ENCODE measurements at places on chromosomes 3 and 15.

DNA sequence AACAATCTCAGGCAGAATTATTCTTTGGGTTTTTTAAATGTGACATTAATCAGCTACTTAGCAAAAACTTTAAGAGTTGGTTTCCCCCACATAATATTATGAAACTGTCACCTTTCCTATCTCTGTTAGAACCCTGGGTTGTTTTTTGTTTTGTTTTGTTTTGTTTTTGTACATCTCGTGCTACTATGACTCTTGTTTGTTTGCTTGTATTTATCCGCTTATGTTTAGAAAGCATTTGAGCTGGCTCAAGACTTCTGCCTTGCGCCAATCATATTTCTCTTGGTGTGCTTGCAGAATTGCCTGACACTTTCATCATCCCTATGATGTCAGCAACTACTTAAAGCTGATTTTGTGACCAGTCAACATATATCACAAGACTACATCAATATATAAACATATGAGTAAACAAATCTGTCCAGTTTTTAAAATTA is 116.9 kb downstream of the DCLK3 start:
- no peak for DNase-seq

GRCh38 chr3:86968244-86968932 is 22.6 kb downstream of the VGLL3 start:
- no peak for DNase-seq

DNA sequence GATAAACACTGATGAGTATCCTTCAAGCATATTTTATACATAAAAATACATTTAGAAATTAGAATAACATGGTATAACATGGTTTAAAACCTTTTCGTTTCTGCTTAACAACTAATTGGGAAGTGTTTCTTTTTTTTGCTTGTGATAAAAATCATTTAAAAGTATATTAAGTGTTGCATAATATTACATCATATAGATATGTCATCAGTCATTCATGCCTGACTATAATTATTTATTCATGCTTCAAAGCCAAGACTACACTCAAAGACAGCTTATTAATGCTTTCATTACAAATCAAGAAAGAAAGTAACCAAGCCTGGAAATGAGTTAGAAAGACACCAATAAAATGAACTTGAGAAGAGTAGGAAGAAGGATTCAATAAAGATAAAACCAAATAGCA is 136.6 kb upstream of the TP63 start:
- no peak for DNase-seq

DNA sequence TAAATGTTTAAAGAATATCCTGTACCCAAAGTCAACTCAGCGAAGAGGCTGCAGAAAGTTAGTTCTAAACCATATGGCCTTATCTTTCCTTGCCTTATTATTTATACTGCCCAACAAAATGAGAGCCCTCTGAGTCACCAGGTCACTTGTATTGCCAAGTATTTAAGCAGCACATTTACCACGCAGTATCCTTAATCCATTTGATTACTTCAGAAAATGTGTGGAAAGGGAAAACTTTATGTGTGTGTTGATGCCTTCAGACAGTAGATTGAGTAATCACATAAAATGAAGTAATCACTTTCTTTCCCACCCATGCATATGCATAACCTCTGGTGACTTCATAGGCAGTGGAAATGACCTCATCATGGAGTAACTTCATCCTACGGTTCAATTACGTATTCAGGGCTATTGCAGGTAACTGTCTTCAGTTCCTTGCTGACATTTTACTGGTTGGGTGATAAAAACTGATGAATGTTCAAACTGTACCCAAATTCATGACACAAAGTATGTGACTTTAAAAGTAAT is 7.5 kb upstream of the CADPS start:
- DNase-seq = no peak

DNA sequence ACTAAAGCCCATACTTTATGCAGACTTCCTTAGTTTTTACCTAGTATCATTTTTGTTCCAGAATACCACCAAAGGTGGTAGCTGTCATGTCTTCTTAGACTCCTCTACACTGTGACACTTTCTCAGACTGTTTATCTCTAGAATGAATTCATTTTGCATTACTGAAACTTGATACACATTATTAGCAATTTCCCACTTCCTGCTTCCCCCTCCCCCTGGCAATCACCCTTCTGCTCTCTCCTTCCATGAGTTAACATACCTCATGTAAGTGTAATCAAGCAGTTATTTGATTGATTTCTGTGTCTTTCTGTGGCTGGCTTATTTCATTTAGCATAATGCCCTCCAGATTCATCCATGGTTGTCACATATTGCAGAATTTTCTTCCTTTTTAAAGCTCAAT is 204.9 kb downstream of the STAG1 start:
- DNase-seq = peak; percentile 24

GRCh38 chr15:58302832-58303231 is 129.0 kb upstream of the LIPC start:
- no peak for DNase-seq

DNA sequence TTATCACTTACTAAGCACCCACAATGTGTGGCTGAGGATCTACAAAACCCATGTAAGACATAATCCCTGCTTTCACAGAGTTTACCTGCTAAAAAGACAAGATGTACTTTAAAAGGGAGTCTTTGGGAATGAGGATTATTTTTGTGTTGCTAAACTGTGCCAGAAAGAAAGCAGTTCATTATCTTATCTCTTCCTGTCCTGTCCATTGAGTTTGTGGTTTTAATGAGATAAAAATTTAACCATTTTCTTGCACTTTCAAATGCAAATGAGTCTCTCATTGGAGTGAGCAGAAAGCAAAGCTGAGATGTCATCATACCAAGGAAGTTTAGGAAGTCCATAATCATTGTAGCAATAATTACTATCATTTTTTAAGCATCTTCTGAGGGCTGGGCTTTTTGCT is 231.2 kb upstream of the ADAMTS9 start:
- no peak for DNase-seq

DNA sequence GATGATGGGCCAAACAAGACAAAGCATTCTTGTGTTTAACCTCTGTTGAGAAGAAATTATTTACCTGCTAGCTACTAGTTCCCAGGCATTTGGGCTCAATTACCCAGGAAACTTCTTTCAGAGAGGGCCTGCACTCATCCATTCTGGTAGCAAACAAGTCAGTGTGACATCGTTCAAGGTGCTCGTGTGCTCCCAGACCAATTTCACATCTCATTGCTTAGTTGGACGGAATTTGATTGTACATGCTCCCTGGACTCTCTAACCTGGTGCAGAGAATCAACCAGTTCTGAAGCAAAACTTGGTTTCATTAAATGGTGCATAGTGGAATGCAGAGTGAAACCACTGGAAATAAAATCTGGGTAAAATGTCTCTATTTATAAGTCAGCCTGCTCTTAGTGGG is 392.7 kb downstream of the LSAMP start:
- DNase-seq = no peak

DNA sequence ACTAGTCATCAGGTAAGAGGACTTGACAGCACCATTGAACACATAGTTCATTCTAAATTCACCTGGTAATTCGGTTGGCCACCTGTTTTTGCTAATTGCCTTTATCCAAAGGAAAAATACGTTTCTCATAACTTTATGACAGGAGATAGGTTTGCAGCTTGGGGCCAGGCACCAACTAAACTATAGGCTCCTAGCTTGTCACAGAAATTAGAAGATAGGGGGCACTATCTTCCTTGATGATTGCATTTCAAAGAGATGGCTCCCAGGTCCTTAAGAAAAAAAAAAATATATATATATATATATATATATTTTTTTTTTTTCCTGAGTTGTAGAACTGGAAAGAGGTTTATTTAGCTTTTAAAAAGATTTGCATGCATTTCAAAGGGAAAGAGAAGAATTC is 563.6 kb downstream of the NAALADL2 start:
- DNase-seq = no peak

DNA sequence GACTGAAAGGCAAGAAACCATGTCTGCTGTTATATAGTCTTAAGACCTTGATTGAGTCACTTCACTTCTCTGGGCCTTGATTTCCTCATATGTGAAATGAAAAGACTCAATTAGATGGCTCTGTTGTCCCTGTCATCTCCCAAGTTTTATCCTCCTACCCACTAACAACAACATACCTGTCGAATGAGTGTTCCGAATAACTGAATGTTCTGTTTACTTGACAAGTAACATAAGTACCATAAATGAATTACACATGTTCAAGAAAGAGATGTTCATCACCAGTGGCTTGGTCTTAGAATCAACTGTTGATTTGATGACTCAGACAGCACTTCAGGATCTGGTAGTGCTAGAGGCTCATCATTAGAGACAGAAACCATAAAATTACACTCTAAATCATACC is 311.7 kb downstream of the VPS13C start:
- DNase-seq = peak; percentile 12

DNA sequence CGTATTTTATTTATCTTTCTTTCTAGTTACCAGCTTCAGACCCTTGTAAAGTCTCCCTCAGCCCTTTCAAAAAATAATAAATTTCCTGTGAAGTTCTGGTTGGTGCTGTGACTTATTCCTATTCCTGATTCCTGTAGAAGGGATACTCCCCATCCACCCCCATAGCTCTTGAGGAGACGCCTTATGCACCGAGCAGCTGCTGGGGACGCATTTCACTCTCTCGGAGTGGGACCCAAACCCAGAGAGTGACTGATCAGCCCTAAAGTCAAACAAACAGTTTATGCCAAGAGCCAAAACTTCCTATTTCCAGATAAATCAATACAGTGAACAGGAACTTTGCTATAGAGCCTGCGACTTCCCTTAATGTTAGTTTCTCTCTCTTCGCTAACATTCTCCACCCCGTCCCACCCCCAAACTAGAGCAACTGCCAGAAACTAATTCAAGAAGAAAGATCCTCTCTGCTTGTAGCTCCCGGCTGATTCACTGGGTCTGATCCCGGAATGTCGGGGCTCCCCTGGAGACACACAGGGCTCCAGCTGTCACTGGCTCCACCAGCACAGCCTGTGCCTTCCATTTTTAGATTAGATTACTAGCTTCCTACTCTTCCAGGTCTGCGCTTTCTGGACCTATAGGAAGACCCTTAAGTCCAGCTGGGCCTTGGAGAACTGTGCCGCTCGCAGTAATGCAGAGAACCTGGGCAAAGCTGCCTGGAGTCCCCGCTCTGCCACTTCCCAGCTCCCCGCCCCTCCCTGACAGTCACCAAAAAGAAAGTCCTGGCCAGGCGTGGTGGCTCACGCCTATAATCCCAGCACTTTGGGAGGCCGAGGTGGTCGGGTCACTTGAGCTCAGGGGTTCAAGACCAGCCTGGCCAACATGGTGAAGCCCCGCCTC is 45.2 kb downstream of the KLHL25 start:
- DNase-seq = no peak

- no peak for DNase-seq
Measured at GRCh38 chr15:57298204-57298603, 78.1 kb upstream of the CGNL1 start.

DNA sequence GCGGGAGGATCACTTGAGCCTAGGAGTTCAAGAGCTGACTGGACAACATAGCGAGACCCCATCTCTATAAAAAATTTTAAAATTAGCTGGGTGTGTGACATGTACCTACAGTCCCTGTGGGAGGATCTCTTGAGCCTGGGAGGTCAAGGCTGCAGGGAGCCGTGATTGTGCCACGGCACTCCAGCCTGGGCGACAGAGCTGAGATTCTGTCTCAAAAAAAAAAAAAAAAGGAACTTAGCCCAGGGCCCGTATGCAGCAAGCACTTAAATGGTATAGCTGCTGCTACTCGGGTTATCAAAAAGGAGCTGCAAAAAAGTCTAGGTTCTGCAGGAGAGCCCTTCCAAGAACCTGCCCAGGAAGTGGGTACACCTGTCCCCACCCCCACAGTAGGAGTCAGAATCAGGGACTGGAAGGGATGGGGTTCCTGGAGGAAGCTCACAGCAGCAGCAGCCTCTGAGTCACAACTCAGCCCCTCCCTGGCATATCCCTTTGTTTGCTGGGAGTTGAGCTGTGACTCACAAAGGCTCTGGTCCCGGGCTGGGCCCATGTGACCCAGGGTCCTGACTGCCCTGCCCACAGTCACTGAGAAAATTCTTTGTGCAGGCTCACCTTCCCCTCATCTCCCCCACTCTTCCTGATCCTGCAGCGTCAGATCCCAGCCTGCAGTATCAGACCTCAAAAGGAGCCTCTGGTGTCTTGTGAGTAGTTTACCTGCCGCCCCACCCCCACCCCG is at the start of gene SPATA12:
SPATA12 (plus strand) TSS at position 576 of the 733 bp plus-strand sequence. CDS start 13,031 bp downstream, outside the sequence.
- DNase-seq = peak; percentile 41

GRCh38 chr3:58630076-58630709 is 36.4 kb downstream of the FAM3D start:
- no peak for DNase-seq

- DNase-seq = peak; percentile 21
Measured at GRCh38 chr3:133821767-133822638, 16.4 kb downstream of the SRPRB start.

- no peak for DNase-seq
Measured at GRCh38 chr15:35440265-35440664, 105.7 kb downstream of the DPH6 start.

DNA sequence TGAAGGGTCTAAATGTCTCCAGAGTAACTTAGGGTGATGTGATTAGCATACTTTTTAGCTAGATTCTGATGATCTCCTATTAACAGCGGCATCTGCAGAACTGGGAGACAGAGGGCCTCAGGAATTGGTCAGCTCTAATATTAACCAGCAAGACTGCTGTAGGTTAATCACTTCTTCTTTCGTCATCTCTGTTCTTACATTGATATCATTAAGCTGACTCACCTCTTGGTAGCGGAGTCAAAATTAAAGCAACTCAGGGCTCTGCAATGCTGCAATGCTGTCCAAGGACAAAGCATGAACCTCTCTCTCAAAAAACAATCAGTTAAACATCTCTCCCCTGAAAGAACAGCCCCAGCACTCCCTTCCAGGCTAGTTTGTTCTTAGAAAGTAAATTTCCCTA is 57.5 kb upstream of the TRA2B start:
- DNase-seq = no peak

DNA sequence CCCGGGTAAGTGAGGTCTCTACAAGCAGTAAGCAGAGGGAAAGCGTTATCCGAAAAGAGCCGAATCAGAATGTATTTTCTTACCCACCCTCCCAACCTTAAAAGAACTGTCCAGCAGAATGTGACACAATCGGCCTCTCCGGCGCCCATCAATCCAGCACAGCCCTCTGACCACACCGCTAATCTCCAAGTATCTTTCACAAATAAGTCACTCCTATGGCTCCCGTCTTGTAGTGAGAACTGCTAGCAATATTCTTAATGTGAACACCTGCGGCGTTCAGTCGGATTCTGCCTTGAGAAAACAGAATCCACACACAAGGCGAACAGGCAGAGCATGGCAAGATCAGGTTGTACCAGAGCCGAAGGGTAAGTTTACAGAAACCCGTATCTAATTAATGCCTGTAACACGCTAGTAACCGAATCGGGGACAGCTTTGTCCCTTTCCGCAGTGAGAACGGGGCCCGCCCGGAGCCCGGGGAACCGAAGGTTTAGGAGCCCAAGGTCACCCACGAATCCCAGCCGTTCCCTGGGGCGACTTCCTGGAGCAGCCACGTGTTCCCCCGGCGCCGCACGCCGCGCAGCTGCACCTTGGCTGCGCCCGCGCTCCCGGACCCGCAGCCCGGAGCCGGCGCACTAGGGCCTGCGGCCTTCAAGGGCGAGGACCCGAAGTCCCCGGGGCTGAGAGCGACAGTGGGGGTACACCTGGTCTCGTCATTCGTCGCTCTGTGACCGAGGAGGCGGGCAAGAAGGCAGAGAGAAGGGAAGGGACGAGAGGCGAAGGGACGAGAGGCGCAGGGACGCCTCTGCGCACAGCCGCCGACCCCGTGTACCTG is 672 bp downstream of the TFRC start:
- no peak for DNase-seq

GRCh38 chr3:172517859-172518466 is 5.3 kb downstream of the TNFSF10 start:
- no peak for DNase-seq

- no peak for DNase-seq
Measured at GRCh38 chr3:78801926-78802561, 965.8 kb downstream of the ROBO1 start.

All from DMS153 (cell line).